ENCODE measurements at places on chromosomes 13 and 19.

DNA sequence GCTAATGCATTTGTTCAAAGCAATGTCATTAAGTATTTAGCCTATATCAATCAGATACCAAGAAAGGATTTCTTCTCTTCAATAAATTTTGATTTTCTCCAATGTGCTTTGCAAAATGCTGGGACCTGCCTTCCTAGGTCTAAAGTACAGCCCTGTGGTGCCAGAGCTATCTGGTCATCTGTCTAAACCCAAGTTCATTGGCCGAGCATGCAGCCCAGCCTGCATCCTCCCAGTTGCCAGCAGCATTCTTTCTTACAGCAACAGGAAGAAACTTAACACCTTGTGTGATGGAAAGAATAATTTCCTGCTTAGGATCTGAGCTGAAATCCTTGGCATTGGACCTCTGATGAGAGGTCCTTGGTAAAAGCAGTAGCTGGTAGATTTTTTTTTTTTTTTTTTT lies 310.0 kb downstream of the RBM26 start:
- no peak for DNase-seq

GRCh38 chr13:28531077-28531844 lies 36.3 kb upstream of the FLT1 start:
- no peak for DNase-seq

- DNase-seq, result no peak
Observed at GRCh38 chr19:2243274-2244124, 5.6 kb upstream of the AMH start.

GRCh38 chr19:49890349-49891311 lies 6.1 kb downstream of the IL4I1 start:
- peak; percentile 72 for DNase-seq

DNA sequence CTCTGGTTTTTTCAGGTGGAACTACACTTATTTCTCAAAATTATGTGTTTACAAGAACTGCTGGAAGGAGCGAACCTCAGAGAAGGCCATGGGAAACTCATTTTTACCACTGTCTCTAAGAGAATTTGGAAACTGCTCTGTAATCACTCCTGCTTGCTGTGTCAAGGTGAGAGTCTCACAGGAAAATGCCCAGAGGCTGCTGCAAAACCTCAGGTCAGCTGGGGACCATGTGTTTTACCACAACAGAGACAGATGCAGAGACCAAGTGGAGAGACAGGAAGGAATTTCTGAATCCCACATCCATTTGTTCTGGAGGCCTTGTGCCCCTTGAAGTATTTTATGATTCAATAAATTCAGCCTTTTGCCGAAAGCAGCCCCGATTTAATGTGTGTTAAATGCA lies 743.8 kb upstream of the SLC10A2 start:
- DNase-seq, result no peak

DNA sequence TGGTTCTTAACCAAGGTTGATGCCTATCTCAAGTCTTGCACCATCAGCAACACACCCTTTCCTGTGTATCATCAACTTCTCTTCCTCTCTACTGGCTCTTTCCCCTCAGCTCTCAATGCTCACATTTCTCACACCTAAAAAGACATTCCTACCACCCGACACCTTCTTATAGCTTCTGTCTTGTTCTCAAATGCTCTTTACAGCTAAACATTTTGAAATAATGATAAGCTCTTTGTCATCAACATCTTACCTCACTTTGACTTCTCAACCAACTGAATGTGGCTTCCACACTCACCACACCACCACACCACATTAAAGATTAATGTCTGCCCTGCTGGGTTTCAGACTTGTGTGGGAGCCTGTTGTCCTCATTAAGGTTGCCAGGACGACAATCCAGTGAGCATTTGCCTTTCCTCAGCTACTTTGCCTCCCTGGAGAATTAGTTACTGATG lies 67.8 kb downstream of the RXFP2 start:
- DNase-seq, result no peak

DNA sequence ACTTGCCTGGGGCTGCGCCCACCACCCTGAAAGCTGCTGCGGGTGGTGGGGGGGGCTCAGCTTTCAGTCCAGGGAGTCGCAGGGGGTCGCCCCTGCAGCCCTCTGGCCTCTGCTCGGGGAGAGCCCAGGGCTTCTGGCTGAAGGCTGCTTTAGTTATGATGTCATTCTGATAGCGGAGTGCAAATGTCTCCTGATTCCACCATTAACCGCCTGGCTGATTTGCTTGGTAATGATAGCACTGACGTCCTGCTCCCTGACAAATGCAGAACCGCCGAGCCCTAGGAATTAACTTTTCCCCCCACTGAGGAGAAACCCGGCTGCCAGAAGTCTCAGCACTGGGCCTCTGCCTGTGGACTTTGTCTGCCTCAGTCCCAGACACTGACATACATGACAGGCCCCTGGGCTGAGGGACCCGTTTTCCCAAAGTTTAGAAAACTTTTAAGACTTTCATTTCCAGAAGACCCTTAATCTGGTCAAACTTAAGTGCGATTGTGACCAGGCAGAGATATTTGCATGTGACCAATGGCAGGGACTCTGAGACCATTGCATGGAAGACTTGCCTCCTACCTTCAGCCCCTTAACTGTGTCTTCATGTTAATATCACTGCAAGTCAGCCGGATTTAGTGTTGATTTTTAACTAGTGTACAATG lies 142.5 kb upstream of the ZNF536 start:
- no peak for DNase-seq

DNA sequence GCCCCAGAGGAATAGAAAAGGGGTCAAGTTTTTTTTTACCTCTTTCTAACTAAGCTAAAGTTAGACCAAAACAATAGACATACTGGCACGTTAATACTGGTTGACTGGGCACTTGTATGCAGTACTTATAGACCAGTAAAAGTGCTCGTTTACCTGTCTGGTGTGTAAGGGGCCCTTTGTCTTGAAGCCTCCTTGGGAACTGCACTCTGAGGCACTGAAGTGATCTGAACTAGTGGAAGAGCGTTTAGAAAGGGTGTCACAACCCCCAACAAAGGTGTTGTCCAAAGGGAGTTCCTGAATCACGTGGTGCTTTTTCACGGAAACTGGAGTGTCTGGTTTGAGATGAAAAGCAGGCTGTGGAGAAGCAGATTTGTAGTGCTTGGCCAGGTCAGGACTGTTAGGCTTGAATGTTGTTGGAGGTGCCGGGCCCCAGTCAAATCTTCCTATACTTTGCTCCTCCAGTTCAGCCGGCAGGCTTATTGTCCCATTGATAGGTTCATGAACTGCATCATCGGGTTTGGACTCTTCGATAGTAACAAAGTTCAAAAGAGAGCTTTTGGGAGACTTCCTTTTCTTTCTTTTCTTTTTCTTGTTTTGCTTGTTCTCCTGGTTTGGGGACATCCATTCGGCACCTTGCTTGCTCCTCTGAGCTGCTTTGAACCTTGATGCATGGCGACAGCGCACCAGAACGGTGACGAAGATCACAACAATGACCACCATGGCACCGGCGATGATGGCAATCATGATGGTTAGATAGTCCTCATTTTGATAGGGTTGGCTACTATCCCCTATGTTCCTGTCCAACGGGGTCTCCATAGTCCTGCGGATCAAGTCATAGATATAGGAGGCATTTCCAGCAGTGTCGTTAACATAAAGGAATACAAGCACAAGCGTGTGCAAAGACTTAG lies 4.6 kb downstream of the PCDH9 start:
- no peak for DNase-seq
